ENCODE measurements at places on chromosomes 5 and 9.

DNA sequence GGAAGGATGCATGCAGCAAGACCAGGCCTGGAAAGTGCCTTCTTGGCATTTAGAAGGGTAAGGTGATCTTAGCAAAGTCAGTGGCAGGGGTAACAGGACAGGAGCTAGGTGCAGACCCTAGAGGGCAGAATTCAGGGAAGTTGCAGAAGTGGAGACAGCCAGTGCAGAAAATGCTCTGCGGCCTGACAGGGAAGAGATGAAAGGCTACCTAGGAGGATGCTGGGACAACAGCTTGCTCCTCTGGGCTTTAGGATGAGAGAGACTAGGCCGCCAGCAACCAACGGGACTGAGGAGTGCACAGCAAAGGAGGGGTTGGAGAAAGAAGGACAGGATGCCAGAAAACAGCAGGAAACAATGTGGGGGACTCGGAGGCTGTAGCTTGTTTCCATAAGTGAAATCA is 219.9 kb downstream of the FSTL4 start:
- DNase-seq: no peak

DNA sequence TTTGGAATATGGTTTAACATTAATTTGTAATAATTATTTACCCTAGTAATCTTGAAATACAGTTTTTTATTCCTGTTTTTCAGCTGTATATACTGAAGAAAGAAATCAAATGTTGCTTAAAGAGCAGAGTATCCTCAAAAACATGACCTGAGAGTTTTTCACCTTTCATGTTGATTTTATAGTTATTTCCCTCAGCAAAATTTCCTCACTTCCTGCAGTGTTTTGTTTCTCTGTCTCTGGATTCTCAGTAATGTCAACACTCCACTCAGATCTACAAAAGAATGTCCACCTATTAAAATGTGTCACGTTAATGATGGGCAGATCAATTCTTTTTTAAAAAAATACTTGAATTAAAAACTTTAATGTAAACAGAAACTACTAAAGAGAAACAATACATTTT is 398.3 kb downstream of the ANXA1 start:
- DNase-seq: no peak

DNA sequence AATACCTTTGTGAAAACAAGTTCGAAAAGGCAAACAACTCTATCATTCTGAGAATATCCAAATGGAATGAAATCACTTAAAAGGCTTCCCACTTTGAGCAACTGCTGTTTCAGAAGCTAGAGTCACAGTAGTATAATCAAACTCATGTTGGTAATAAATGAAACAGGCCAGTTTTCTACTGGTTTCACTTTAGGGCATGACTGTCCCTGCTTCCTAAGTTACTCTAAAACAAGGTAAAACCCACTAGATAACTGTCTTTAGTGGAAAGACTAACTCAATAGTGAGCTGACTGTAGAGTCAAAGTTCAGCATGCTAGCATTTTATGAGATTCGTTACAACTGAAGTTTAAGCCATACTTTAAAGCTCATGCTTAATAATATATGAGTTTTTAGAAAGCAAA is 6.0 kb downstream of the CDC26 start:
- DNase-seq: no peak

GRCh38 chr5:124504081-124504916 is 242.1 kb downstream of the ZNF608 start:
- no peak for DNase-seq

GRCh38 chr5:61496446-61496845 is 164.4 kb downstream of the ZSWIM6 start:
- DNase-seq: no peak

DNA sequence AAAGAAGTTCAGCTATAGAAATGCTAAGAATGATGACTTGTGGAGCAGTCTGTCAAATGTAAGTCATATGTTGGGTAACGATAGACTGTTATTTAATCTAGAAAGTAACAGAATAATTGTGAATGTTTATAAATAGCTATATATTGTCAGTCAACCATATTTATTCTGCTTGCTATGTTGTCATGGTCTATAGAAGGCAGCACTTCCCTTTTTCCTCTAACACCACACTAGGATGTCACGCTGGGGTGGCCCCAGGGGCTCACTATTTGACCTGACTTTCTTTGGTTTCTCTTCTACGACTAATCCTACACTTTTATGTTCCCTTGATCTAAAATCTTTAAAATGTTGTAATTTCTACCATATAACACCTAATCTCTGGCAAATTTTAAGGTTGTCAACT is 20.5 kb downstream of the ERAP2 start:
- no peak for DNase-seq

GRCh38 chr5:158064334-158065123 is 205.6 kb upstream of the CLINT1 start:
- no peak for DNase-seq

- DNase-seq: no peak
Observed at GRCh38 chr9:107707428-107707837, 217.9 kb upstream of the KLF4 start.

DNA sequence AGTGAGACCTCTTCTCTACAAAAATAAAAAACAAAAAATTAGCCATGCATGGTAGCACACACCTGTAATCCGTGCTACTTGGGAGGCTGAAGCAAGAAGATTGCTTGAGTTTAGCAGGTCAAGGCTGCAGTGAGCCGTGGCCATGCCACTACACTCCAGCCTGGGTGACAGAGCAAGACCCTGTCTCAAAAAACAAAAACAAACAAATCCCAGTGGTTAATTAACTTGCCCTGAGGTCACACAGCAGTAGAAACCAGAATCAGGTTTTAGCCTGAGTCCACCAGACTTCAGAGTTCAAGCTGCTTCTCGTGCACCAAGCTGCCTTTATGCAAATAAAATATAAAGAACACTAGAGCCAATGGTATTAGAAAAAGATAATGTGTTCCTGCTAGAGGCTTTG is 169.7 kb downstream of the GOLPH3 start:
- no peak for DNase-seq

- DNase-seq: no peak
Observed at GRCh38 chr9:113477661-113478060, 14.1 kb downstream of the RGS3 start.

- peak; percentile 48 for DNase-seq
Observed at GRCh38 chr9:135887585-135888050, 19.7 kb downstream of the CAMSAP1 start.

DNA sequence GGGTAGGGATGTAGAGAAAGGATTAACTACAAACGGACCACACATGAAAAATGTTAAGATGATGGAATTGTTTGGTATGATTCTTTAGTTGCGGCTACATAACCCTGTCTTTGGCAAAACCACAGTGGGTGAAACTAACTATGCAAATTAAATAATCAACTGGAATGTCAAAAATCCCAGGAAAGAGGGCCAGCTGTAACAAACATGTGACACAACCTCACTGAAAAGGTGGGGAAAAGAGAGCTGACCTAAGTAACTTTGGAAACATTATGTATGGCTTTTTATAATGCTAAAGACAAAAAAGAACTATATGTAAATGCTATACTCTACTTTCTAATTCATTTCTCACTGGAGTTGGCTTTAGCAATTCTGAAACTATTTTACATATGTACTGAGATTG is 252.0 kb downstream of the MRPS30 start:
- DNase-seq: no peak

DNA sequence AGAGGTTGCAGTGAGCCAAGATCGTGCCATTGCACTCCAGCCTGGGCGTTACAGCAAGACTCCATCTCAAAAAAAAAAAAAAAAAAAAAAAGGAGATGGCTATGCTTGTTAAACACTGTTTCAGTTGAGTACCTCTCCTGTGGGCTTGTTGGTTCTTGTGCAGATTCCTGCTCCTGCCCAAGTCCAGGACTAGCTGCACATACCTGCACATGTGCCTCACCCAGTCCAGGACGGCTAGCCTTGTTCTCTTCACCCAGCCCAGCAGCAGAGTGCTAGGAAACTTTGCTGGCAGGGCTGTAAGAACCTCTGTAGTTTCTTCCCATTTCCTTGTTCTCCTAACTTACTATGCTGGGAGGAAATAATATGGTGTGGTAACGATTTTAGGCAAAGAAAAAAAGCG is 234.1 kb upstream of the DMRT1 start:
- no peak for DNase-seq

DNA sequence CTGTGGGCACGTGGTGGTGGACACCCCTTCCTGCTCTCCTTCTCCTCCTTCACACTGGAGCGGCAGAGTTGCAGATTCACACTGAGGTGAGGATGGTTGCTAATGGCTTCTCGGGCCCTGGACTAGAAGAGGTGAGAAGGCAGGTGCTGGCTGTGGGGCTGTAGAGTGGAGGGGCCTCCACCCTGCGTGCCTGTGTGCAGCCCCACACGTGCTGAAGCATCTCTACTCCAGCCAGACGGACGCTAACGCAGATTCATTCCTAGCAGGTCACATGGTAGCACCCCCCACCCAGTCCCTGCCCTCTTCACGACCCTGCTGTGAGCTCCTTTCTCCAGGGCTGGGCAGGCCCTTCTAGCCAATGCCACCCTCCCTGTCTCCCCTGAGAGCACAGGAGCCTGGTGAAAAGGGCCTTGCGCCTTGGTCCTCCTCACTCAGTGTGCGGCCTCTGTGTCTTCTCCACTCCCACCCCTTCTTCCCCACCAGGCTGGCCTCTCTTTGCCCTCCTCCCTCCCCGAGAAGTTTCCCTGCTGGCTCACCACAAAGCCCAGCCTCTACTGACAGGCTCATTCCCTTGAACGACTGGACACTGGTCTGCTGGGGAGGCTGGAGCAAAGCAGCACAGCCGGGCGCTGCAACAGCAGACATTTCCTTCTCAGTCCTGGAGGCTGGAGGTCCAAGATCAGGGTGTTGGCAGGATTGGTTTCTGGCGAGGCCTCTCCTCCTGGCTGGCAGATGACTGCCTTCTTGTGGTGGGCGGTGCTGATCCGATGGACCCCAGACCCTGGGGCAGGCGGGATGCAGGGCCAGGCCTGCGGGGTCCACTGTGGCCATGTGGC is 14.2 kb downstream of the CACNA1B start:
- DNase-seq: no peak

GRCh38 chr9:28984016-28984415 is 1410.7 kb upstream of the C9orf72 start:
- DNase-seq: no peak

GRCh38 chr5:110062246-110062645 is 372.5 kb downstream of the MAN2A1 start:
- no peak for DNase-seq

- no peak for DNase-seq
Observed at GRCh38 chr5:103645816-103646215, 83.2 kb upstream of the NUDT12 start.

DNA sequence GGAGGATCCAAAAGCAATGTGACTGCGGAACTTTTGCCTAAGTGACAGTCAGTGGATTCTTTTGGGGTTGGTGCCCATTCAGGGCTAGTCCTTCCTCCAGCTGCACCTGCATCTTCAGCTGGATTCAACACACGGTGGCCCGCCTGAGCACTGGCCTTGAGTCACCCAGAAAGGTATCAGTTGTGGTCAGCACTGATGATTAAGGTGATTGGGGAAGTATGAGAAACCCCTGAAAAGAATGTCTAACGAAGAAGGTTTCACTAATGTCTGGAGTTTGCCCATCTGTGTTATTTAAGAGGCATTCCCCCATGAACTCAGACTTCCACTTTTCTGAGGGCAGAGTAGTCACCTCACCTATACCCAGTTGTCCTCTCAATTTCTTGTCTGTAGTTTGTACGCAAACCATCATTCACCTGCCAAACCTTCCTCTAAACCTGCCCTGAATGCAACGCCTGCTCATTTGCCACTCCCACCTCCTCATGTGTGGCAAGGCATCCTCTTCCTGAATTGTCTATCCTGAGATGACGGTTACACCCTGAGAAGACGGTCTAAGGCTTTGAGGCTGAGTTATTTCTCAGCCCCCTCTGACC is 27.2 kb downstream of the CSF2 start:
- DNase-seq: no peak
